Glomerular endothelial cell (primary cell): ENCODE measurements at places on chromosomes 16 and 17. TPM values are rescaled to one million over a fixed set of nuclear protein-coding genes. Genes with fewer than 3 reads are reported as not detected.

GRCh38 chr16:86798247-86799041 lies 220.1 kb downstream of the FOXL1 start:
- DNase-seq = no peak

DNA sequence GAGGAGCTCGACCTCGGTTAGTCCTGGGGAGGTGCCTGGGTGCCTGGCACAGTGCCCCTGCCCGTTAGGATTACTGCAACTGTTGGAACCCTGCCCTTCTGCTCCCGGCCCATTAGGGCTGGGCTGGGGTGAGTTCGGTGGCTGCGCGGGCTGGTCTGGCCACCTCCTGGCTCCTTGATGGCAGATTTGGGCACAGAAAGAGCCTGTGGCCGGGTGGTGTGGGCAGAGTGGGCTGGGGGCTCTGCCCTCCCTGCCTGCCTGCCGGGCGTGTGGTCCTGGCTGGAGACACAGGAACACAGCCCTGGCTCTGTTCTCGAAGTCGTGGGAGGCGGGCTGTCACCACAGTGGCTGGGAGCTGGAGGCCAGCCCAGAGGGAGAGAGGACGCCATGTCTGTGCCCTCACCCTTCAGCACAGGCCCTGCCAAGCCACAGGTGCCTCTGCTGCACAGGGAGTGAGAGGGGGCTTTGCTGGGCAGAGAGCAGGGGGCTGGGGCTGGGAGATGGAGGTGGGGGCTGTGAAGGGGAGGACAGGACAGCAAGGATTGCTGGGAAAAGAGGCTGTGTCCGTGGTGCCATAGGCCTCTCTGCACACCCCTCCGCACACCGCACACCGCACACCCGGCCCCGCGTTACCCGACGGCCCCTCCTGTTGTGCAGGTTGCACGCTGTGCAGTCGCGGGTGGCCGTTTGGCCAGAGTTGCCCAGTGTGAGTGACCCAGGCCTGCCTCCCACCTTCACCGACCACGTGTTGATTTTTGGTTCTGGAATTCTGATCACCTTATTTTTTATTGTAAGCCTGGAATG lies 236.6 kb upstream of the GSE1 start:
- no peak for DNase-seq

GRCh38 chr17:6913608-6914443 lies 82.0 kb upstream of the ALOX12 start:
- no peak for DNase-seq

GRCh38 chr17:5758651-5759050 lies 174.3 kb upstream of the NLRP1 start:
- no peak for DNase-seq

DNA sequence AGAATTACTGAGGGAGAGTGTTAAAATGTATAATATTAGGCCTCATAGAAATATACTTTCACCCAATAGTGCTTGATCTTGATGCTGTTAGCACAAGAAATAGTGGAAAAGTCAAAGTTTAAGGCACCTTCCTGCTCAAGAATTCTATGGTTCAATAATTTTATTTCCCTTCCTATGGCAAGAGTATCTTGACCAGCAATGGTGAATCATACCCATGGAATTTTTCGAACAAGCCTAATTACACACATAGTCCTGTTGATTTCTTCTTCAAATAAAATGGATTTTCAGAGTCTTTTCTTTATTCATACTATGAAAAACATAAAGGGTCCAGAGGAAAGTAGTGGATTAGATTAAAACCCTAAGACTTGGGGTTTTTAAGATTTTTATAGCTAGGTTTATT lies 810.6 kb downstream of the CDH11 start:
- no peak for DNase-seq

DNA sequence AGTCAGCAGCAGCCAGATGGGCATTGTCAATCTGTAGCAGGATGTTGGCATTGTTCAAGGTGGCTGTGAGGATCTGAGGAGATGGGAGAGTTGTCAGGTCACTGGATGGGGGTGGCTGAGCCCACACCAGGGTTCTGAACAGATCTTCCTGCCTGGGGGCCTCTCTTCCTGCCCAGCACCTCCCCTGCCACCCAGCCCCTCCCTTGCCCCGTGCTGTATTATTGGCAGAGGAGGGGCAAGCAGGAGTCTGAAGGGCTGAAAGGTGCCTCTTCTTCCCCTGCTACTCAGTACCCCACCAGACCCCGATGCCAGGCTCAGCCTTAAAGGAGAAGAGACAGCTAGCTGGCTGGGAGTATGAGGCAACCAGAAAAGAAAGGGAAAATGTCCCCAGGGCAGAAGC lies 93.0 kb downstream of the GOSR1 start:
- no peak for DNase-seq

Gene MSLN
- total RNA-seq = 2.1 and 2.4 TPM in 2 replicates

Gene ITGAX
- total RNA-seq = 0.23 and 0.63 TPM in 2 replicates

Gene TPSB2
- total RNA-seq = not detected in 2 replicates

DNA sequence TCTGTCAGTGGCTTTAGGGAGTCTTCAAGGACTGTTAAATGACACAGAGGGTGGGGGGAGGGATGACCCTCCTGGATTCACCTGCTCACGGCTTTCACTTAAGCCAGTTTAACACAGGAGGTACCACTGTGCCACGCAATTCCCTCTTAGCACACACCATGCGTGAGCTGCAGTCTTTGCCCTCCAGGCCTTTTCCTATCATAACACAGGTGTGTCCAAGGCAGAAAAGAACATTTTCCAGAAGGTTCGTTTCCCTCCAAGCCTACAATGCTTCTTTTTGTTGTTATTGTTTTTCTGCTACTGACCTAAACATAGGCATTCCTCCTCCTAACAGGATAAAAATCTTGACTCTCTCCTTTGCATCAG lies 1.1 kb downstream of the ZFHX3 start:
- no peak for DNase-seq

DNA sequence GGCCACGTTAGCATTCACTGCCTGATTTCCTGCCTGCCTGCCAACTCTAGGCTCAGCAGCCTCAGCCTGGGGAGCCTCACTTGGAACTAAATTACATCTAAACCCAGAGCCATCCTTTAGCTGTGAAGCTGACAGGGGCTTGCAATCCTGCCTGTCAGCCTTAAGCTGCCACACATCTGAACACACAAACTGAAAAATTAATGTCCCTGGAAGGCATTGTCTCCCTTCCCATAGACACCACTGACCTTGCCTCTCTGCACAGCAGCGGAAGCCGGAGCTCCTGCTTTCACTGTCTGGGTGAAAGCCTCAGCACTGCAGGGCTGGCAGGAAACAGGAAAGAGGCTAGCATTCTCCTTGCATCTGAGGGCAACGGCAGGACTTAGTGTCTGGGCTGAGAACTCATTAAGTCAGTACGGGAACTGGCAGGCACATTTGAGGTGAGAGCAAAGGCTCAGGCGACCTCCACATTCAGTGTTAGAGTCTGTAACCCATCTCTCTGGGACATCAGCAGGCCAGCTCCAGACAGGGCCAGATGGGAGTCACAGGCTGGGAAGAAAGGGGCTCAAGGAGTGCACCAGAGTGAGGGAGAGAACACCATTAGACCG lies 452.4 kb upstream of the C16orf82 start:
- no peak for DNase-seq

GRCh38 chr17:21245639-21246084 lies 7.5 kb downstream of the NATD1 start:
- DNase-seq = no peak

DNA sequence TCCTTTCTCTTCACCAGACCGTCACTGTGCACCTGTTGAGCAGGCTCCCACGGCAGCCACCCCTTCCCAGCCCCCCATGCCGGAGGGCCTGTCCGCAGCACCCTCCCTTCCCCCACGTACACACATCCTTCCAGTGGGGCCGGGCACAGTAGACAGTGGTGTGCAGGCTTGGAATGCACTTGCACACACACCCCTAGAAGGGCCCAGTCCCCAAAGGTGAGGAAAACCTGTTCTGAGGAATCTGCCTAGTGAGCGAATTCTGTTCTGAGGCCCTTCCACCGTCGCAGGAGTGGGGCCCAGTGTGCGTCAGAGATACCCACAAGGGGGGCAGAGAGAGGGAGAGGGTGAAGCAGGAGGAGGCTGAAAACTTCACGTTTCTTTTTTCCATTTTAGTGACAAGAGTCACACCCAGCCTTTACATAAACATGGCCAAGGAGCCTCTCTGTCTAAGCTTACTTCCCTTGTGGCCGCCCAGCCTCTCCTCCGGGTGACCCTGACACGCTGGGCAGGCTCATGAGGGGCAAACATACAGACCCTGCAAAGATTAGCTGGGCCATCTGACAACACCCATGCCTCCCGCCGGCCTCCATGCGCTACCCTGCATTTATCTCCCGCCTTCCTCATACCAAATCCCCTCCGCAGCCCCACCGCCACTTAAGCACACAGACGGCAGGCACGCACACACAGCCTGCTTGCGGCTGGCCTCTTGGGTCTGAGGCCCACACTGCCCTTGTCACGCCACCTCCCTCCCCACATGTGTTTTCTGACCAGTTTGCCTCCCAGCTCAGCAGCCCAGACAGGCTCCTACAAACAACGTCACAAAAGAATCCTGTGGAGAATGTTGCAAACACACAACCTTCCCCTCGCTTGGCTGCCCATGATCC lies 1.8 kb downstream of the ZBTB4 start:
- no peak for DNase-seq

Gene STUB1
- total RNA-seq = 159 and 240 TPM in 2 replicates

GRCh38 chr17:34726536-34727384 lies 147.4 kb downstream of the TMEM132E start:
- DNase-seq = no peak

GRCh38 chr16:3734758-3735221 lies 17.5 kb upstream of the TRAP1 start:
- no peak for DNase-seq

Gene CIITA
- 0.19 and 0.93 TPM in 2 replicates for total RNA-seq

Gene AOC2
- 1.8 and 2.0 TPM in 2 replicates for total RNA-seq

Gene FNDC8
- not detected in 2 replicates for total RNA-seq

DNA sequence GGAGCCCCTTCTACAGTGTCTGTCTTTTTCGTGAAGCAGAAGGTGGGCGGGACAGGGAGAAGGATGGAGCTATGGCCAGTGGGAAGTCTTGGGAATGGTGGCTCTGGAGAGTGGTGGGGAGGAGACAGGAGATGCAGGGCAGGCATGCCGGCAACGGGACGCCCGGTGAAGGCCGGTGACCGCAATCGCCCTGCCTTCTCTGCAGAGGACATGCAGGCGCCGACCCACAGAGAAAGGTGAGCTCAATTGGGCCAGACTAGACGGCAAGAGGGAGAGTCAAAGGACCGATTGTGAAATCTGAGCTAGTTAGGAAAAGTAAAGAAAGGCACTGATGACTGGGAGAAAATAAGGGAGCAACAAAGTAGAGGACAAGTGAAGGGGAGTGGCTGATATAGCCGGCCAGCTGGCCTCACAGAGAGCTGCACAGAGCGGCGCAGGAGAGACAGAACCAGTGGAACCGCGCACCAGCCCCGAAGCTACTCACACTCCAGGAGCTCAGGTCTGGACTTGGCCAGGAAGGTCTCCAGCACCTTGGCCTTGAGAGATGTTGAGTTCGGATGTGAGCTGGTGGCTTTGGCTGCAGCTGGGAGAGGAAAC lies 18.9 kb downstream of the TRIM25 start:
- no peak for DNase-seq

DNA sequence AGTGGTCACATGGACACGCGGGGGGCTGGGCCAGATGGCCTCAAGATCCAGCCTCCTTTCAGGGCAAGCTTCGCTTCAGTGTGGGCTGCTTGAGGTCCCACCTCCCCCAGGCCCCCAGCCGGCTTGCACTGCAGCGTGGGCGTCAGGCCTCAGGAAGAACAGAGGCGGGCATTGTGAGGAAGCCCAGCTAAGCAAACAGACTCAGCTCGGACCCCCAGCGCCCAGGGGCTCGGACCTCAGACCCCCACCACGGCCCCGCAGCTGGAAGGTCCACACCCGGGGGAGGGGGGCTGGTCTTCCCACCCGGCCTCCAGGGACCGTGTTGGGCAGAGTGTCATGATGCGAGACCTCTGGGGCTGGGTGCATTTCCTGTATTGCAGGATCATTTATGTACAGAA lies 24.7 kb upstream of the ZNF469 start:
- no peak for DNase-seq

Gene C1QTNF8
- total RNA-seq = not detected in 2 replicates

DNA sequence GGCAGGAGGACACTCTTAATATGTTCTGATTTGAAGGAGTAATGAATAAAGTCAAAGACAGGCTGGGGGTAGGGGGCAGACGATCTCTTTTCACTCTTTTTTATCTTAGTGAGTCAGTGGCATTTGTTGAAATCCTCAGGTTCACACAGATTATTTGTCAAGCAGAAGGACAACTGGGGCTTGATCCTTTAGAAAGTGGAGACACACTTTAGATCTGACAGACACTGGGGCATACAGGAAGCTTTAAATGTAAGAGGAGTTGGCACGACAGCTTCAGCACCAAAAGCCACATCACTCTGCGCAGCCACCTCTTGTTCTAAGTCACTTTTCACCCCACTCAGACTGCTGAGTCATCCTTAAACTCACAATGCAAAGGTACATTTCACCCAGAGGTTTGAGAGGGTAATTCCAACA lies 121.5 kb downstream of the STXBP4 start:
- no peak for DNase-seq

Gene CCL4
- not detected in 2 replicates for total RNA-seq

Gene CCL16
- not detected in 2 replicates for total RNA-seq

- no peak for DNase-seq
Observed at GRCh38 chr17:6924208-6924607, 71.6 kb upstream of the ALOX12 start.

Gene TP53TG3F
- total RNA-seq = not detected in 2 replicates

- DNase-seq = no peak
Observed at GRCh38 chr16:63787014-63787413, 1334.8 kb downstream of the CDH11 start.

GRCh38 chr16:83951544-83951943 lies 1.5 kb upstream of the OSGIN1 start:
- DNase-seq = no peak

Gene CRYBA1
- not detected in 2 replicates for total RNA-seq

GRCh38 chr17:7713782-7714181 lies 3.8 kb upstream of the DNAH2 start:
- no peak for DNase-seq

DNA sequence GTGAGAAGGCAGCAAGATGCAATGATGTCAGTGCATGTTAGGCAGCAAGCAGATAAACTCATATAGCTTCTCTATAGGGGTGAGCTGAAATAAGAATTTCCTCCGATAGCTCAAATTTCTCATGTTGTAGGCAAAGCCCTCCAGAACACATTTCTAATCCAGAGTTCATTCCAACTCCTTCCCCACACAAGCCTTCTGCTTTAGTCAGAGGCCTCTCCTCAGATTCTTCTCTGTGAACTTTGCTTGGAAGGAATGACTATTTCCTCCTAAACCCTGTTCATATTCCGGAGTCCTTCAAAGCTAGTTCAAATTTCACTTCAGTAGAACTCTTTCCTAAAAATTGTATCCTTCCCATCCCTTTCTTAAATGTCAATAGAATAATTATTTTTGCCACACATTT lies 144.8 kb downstream of the KCNJ2 start:
- DNase-seq = no peak

GRCh38 chr16:86762095-86762494 lies 183.7 kb downstream of the FOXL1 start:
- DNase-seq = no peak

- DNase-seq = no peak
Observed at GRCh38 chr16:11182411-11182810, 73.6 kb downstream of the SOCS1 start.

- no peak for DNase-seq
Observed at GRCh38 chr16:58411736-58412614, 19.7 kb downstream of the GINS3 start.

Gene CHST6
- 0.34 and 1.5 TPM in 2 replicates for total RNA-seq
